Fibroblast of the aortic adventitia (primary cell): ENCODE measurements at places on chromosomes 11 and 22. TPM values are rescaled to one million over a fixed set of nuclear protein-coding genes. Genes with fewer than 3 reads are reported as not detected.

DNA sequence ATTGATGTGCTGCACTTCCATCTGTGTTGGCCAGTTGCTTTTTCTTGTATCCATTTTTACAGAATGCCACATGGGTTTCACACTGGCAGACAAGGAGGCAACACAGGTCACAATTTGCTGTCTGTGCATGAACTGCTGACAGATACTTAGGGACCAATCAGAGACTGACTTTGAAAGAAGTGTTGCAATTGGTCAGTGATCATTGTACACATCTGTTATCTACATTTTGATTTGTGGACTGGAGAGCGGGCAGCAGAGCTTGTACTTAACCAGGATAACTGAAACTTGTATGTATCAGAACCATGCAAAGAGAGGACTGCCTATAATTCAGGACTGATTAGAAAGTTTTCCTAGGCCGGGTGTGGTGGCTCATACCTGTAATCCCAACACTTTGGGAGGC lies 21.8 kb downstream of the PRR5 start:
- peak; percentile 54 for DNase-seq

CARD16 gene
- 5.3 and 11.5 TPM in 2 replicates for total RNA-seq

GRCh38 chr11:115515647-115516395 lies 11.6 kb upstream of the CADM1 start:
- no peak for DNase-seq

DNA sequence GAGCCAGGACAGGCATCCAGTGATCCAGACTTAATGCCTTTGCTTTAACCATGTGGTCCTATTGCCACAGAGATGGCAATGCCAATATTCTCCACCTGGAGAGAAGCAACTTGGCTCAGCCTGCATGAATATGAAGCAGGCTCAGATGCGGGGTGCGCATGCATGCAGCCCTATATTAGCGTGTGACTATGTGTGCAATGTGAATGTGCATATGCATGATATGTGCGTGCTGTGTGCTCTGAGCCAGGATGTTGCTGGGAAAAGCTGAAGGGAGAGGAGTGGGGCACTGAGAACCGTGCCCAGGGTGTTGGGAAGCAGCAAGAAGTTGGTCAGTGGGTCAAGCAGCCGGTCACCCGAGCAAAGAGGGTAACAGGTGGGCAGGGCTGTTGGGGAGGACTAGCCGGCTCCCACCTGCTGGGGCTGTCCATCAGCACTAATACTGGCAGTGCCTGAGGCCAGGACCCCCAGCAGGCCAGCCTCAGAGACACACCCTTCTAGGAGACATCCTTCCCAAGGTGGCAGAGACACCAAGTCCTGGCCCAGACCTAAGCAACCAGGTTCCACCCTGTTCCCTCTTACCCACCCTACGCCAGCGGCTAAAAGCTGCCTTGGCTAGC lies 24.8 kb upstream of the MYOD1 start:
- DNase-seq: no peak

CYP2D6 gene
- total RNA-seq: not detected in 2 replicates

POLD4 gene
- 53.5 and 101 TPM in 2 replicates for total RNA-seq

GRCh38 chr11:4146772-4147098 lies 52.1 kb downstream of the RRM1 start:
- DNase-seq: no peak

- peak; percentile 82 for DNase-seq
These were observed 18.1 kb downstream of the MAML2 start for GRCh38 chr11:96324912-96325311.

- peak; percentile 54 for DNase-seq
These were observed 121.8 kb downstream of the MICAL2 start for GRCh38 chr11:12232160-12232559.

DNA sequence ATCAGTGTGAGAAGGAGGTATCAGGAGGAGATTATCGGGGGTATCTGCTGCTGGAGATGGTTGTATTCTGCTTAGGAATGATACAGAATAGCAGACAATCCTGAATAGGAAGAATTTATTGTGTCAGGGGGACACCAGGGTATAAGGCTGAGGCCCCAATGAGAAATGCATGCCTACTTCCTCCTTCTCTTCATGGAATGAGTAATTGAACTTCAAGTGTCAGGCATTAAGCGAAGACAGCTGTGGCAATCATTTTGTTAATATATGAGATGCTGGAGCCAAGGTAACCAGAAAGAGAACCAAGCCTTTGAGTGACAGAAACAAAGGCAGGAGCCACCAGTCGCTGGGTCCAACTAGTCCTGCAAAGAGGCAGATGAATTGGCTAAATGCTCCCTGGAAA lies 49.1 kb downstream of the KIRREL3 start:
- DNase-seq: no peak

FIBP gene
- 71.7 and 157 TPM in 2 replicates for total RNA-seq

GRCh38 chr11:31529701-31530100 lies 20.1 kb downstream of the ELP4 start:
- DNase-seq: no peak

DNA sequence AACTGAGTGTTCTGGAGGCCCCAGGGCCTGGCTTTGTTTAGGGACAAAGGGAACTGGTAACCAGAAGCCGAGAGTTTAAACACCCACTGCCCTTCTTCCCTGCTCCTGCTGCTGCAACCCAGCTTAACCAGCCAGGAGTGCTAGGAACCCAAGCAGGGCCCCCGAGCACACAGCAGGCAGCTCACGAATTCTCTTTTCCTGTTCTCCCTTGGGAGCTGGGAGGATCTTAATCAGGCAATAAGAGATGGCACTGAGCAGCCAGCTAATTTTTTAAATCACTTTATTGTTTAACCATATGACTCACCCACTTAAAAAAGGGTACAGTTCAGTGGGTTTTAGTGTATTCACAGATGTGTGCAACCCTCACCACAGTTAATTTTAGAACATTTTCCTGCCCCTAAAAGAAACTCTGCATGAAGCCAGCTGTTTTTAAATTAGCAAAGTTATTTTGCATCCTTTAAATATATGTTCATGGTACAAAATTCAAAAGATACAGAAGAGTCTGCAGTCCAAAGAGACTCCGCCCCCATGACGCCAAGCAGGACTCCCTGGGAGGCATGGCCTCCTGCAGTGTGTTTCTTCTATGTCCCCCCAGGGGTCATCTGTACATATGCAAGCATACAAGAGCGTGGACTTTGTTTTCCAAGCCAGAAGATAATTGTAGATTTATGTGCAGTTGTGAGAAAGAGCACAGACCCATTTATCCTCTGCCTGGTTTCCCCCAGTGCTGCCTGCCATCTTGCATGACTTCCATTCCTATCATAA lies 18.9 kb upstream of the PPP6R3 start:
- no peak for DNase-seq

LMO2 gene
- 5.6 and 21.8 TPM in 2 replicates for total RNA-seq
